H54 (cell line): ENCODE measurements at places on chromosomes 5 and 9.
A peak's percentile ranks its signal among the peaks of the same experiment; 100 is the strongest.

DNA sequence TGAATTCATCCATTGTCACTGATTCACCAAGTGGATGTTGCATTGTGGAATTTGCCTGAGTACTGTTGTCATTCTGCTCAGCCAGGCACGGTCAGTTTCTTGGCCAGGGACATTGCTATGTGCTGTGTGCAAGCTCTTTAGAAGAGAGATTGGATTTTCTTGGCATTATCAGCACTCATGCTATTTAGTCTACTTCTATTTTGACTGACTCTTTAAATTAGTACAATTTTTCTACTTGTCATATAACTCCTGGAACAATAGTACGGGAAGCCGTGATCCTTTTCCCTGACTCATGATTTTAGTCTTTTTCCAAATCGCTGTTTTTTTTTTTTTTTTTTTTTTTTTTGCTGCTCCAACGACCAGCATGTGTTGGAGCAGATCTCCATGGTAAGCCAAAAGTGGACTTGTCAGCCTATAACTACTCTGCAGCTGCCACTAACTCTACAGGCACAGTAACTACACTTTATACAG lies 129.7 kb downstream of the CDC42SE2 start:
- DNase-seq: no peak

DNA sequence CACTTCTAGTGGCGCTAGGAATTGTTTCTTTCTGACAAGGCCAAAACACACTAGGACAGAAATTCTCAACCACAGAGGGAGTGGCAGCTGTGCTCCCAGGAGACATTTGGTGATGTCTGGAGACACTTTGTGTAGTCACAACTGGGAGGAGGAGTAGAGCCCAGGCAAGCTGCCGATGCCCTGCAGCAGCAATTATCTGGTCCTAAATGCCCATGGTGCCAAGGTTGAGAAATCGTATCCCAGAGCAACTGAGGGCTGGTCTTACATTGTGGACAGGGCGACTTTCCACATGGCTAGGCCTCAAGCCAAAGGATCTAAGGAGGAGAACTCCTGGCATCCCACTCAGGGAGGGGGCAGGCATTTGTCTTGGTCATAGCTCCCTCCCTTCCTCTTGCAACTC lies 259.9 kb downstream of the GADD45G start:
- DNase-seq: no peak

- no peak for DNase-seq
Observed at GRCh38 chr5:132184588-132184987, 43.1 kb downstream of the P4HA2 start.

- DNase-seq: peak; percentile 63
Observed at GRCh38 chr5:131610198-131611063, 24.6 kb downstream of the RAPGEF6 start.

DNA sequence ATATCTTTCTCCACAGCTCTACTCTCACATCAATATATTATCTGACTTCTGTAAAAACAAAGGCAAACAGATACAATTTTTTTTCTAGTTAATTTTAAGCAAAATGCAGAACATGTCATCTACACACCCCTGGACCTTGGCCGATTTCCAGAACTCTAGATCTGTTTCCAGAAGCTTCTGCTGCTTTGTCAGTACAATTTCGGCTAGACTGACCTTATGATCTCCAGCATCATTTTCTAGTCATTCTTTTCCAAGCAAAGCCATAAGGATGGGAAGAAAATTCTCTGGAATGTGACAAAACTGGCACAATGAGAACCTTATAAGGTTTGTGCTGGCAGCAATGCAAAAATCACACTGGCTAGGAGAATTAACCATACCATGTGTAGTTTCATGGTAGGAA lies 132.8 kb upstream of the MPDZ start:
- no peak for DNase-seq

GRCh38 chr5:43753069-43753468 lies 150.1 kb downstream of the NNT start:
- DNase-seq: no peak

DNA sequence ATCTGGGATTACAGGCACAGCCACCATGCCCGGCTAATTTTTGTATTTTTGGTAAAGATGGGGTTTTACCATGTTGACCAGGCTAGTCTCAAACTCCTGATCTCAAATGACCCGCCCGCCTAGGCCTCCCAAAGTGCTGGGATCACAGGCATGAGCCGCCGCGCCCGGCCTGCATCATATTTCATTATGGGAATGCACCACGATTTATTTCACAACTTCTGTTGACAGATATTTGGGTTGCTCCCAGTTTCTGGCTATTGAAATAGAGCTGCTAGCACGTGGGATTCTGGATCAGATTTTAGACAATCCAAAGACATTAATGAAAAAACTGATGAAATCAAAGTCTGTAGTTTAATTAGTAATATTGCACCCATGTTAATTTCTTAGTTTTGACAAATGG lies 48.4 kb upstream of the FUBP3 start:
- DNase-seq: no peak

DNA sequence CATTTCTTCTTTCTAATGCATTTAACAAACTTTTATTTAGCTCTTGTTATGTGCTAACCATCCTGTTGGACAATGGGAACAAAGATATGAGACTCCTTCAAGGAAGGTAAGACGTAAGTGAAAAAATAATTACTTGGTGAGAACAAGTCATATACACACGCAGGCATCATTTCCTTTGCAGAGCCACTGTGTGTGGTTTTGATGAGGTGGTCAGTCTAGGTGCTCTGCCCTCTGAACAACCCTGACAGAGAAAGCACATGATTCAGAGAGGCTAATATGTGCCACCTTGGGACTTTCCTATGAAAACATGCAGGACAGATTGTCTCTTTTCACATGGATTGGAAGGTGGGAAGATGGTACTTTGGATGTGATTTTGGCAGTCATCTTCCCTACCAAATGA lies 1162.5 kb upstream of the DMAC1 start:
- no peak for DNase-seq

GRCh38 chr5:37740331-37741066 lies 99.3 kb downstream of the GDNF start:
- no peak for DNase-seq

DNA sequence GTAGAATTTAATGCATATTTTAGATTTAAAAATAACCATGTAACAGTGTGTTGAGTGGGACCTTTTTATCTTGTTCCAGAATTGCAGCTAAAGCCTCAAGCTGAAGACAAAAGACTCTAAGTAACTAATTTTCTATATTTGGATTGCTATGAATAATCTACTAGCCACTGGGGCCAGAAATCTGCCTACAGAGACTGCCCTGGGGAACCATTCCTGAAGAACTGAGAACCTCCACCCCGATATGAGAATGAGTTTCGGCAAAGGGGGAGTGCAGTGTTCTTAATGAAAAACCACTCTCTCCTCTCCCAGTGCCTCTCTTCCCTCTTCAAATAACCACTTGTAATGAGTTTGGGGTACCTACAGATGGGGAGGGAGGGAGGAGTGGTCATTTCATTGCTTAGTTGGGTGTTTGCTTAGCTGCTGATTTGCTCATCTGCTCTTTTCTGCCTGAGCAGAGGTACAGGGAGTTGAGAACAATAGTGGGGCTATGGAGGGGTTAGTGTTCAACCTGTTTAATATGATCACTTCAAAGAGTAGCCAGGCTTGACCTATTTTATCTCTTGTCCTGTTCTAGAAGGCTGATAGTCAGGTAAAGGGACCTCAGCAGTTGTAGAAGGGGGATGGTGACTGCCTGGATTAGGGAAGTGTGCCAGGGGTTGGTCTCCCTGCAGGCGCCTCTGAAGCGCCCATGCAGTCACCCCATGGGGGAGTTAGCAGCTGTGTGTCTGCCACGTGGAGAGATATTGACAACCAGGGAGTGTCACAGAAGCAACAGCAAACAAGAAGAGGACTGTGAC lies 47.7 kb downstream of the ATG10 start:
- DNase-seq: no peak

GRCh38 chr9:136055715-136056545 lies 39.2 kb downstream of the NACC2 start:
- no peak for DNase-seq

GRCh38 chr5:154794525-154795234 lies 39.5 kb downstream of the LARP1 start:
- no peak for DNase-seq

- no peak for DNase-seq
Observed at GRCh38 chr9:15469406-15469805, 41.4 kb downstream of the PSIP1 start.

GRCh38 chr9:36023260-36024048 lies 13.3 kb upstream of the RECK start:
- no peak for DNase-seq
